ENCODE measurements at places on chromosomes 7 and 10. TPM values are rescaled to one million over a fixed set of nuclear protein-coding genes. Genes with fewer than 3 reads are reported as not detected.

TEX47 gene
- not detected for total RNA-seq

HOXA13 gene
- total RNA-seq = not detected

CYP2E1 gene
- 0.50 TPM for total RNA-seq

STAG3 gene
- total RNA-seq = 0.50 TPM

NFKB2 gene
- 23.3 TPM for total RNA-seq

MUC3A gene
- total RNA-seq = not detected

C10orf88 gene
- total RNA-seq = 13.1 TPM

GDF2 gene
- total RNA-seq = not detected

TBC1D12 gene
- total RNA-seq = 13.9 TPM

SPDYE2 gene
- total RNA-seq = not detected

MBL2 gene
- not detected for total RNA-seq

CUBN gene
- 1.3 TPM for total RNA-seq

Data from fibroblast of lung (primary cell).